ENCODE measurements at places on chromosomes 6 and 20. TPM values are rescaled to one million over a fixed set of nuclear protein-coding genes. Genes with fewer than 3 reads are reported as not detected.

GRCh38 chr6:22222469-22222868 is 74.4 kb downstream of the PRL start:
- H3K4me3 ChIP-seq: peak overlapping the region; percentile 63
- no peak overlapping the region for H3K27ac ChIP-seq
- peaks cover 12% of the 10 kb centered on the region for H3K4me1 ChIP-seq
- H3K27me3 ChIP-seq: no peaks in the 10 kb centered on the region
- H3K36me3 ChIP-seq: peaks cover 7% of the 10 kb centered on the region

IL20RA gene
- total RNA-seq: 0.74 TPM

GRCh38 chr6:18213439-18213838 is 50.9 kb downstream of the DEK start:
- DNase-seq: no peak
- no peak overlapping the region for H3K4me3 ChIP-seq
- H3K27ac ChIP-seq: no peak overlapping the region
- H3K27me3 ChIP-seq: no peaks in the 10 kb centered on the region
- H3K36me3 ChIP-seq: peaks cover 32% of the 10 kb centered on the region

DNA sequence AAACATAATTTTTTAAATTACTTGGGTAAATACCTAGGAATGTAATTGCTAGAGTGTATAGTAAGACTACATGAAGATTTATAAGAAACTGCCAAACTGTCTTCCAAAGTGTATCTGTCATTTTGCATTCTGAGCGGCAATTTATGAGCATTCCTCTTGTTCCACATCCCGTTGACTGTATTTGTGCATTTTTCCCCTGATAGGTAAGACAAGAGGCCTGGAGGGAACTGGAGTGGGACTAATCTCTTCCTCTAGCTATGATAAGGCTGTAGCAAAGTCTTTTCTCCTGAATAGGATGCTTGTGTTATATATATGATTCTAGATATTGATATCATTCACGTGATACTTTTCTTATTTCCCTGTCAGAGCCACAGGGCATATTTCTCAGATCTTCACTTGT is 1557.5 kb downstream of the GRIK2 start:
- no peak overlapping the region for H3K27ac ChIP-seq
- no peaks in the 10 kb centered on the region for H3K27me3 ChIP-seq
- H3K4me3 ChIP-seq: no peak overlapping the region
- no peaks in the 10 kb centered on the region for H3K36me3 ChIP-seq
- DNase-seq: no peak
- H3K4me1 ChIP-seq: no peaks in the 10 kb centered on the region

GRCh38 chr20:7935027-7935551 is 5.2 kb downstream of the HAO1 start:
- no peak overlapping the region for H3K4me3 ChIP-seq
- no peaks in the 10 kb centered on the region for H3K4me1 ChIP-seq
- H3K27ac ChIP-seq: no peak overlapping the region
- no peaks in the 10 kb centered on the region for H3K27me3 ChIP-seq
- H3K36me3 ChIP-seq: no peaks in the 10 kb centered on the region

DNA sequence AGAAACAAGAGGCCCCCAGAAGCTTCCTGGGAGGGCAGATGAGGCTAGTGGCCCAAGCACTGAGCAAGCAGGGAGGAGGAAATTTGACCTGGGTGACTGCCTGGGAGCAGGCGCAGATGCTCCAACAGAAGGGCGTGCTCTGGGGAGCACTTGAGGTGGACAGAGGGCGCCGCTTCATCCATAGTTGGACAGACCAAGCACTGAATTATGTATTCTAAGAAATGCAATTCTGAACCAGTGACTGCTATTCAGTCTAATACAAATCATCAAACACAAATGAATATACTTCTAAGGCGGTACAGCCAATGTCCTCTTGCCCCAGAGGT is 28.7 kb upstream of the IRF4 start:
- H3K27ac ChIP-seq: no peak overlapping the region
- no peaks in the 10 kb centered on the region for H3K27me3 ChIP-seq
- H3K36me3 ChIP-seq: peaks cover 34% of the 10 kb centered on the region
- no peaks in the 10 kb centered on the region for H3K4me1 ChIP-seq

DNA sequence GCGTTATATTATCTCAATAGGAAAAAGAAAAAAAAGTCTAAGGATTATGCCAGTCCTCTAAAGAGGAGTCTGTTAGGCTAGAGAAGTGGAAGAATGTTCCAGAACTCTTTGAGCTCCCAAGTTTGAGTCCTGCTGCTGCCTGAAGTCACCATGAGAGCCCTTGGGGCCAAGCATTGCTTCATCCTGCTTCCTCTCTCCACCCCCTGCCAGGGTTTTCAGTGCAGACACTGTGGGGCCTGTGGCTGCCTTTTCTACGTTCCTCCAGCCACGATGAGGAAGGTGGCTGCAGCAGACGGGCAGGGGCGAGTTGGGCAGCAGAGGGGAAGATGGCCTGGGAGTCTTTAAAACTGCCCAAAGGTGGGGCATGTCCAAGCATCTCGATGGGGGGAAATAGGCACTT is 214.4 kb upstream of the KCNG1 start:
- H3K36me3 ChIP-seq: peaks cover 5% of the 10 kb centered on the region
- no peak overlapping the region for H3K27ac ChIP-seq
- no peak for DNase-seq
- no peak overlapping the region for H3K4me3 ChIP-seq
- no peaks in the 10 kb centered on the region for H3K4me1 ChIP-seq
